ENCODE measurements at places on chromosomes 16 and 17.

DNA sequence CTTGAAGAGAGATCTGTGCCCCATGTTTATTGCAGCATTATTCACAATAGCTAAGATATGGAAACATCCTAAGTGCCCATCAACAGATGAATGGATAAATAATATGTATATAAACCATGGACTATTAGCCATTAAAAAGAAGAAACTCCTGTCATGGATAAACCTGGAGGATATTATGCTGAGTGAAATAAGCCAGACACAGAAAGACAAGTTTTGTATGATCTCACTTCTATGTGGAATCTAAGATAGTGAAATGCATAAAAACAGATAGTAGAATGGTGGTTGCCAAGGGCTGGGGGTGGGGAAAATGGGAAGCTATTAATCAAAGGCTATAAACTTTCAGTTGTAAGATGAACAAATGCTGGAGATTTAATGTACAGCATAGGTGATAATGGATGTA is 19.9 kb upstream of the HEATR6 start:
- no peak for DNase-seq

- no peak for DNase-seq
Measured at GRCh38 chr17:82367724-82368524, 3.6 kb upstream of the UTS2R start.

DNA sequence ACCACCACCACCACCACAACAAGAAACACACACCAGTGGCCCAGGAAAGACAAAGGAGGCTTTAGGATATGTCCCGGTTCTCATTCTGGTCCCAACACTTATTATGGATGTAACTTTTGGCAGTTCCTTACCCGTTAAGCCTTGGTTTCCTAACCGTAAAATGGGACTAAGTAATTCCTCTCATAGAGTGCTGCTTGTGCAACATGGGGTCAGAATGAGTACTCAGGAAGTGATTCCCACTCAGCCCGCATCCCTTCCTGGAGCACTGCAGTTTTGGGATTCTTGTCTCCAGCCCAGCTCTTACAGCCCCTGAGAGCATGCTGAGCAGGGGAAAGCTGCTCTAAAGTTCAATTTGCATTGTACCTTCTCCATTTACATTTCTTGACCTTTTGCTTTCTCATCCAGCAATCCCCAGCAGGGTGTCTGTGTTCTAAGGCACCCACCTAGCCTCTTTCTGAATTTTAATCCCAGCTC is 262.6 kb downstream of the PRKCA start:
- no peak for DNase-seq

GRCh38 chr16:85246473-85246872 is 134.2 kb upstream of the CIBAR2 start:
- DNase-seq, result no peak

- DNase-seq, result no peak
Measured at GRCh38 chr17:73394512-73395450, 83.0 kb upstream of the CDC42EP4 start.

- no peak for DNase-seq
Measured at GRCh38 chr17:15453246-15453645, 14.2 kb downstream of the CDRT4 start.

- DNase-seq, result no peak
Measured at GRCh38 chr17:17134957-17135333, 71.2 kb downstream of the PLD6 start.

DNA sequence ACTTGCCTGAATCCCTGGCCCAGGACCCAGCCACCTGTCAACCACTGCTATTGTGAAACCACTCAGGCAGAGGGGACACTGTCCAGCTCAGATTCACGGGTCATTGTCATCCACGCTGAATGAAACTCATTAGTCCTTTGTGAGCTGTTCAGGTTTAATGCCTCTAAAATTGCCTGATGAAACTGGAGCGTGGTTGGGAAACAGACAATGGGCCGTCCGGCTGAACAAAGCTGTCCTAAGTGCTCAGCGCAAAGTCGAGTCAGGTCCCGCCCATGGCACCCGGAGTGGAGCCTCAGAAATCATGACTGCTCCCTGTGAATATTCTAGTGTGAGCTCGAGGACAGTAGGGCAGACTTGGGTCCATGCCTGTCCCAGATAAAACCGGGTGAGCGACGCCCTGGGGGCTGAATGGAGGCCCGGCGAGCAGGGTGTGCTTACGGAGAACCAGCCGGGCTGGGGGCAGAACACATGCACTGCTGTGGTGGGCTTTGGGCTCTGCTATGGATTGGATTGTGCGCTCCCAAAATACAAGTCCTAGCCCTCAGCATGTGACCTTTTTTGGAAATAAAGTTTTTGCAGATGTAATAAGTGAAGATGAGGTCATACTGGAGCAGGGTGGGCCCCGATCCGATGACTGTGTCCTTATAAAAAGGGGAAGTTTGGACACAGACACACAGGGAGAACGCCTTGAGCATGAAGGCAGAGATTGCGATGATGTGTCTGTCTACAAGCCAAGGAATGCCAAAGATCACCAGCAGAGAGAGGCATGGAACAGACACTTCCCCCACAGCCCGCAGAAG is 12.9 kb upstream of the CMIP start:
- no peak for DNase-seq

DNA sequence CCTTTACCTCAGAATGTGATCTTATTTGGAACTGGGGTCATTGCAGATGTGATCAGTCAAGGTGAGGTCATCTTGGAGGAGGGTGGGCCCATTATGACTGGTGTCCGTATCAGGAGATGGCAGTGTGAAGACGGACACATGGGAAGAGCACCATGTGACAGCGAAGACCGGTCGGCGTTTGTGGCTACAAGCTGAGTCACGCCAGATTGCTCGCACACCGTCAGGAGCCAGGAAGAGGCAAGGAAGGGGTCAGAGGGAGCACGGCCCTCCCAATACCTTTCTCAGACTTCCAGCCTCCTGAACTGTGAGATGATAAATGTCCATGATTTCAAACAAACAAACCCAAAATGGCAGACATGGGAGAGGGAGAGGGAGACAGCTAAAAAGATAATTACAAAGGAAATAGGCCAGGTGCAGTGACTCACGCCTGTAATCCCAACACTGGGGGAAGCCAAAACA is 13.2 kb downstream of the STARD3 start:
- no peak for DNase-seq

GRCh38 chr16:87703071-87703470 is 62.7 kb downstream of the KLHDC4 start:
- no peak for DNase-seq

DNA sequence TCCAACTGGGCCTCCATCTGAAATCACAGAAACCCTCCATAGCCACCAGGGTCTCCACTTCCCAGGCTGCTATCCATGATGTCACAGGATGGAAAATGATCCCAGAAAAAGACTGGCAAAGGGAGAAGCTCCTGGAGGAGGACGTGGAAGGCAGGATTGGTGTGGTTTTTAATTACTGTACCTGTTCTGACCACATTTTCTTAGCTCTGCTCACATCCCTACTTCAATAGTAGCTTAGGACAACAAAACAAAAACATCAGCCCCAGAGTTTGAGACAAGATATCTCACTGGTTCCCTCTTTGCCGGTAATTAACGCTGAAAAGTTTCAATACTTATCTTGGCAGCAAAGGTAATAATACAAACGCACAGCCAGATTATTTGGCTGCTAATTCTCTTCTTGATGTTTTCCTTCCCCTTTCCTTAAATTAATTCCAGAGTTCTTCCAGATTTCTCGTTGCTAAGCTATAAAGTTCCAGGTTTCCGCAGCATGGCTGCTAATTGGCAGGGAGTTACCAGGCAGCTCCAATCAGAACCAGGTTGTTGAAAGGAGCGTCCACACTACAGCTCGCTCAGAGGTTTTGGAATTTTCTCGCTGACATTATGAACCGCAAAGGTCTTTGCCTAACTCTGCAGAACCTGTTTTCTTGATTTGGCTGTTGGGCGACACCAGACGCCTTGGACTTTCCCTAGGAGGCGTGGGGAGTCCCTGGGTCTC is 263.4 kb downstream of the MRTFB start:
- no peak for DNase-seq

- DNase-seq, result no peak
Measured at GRCh38 chr17:8799570-8800212, 526 bp upstream of the MFSD6L start.

- no peak for DNase-seq
Measured at GRCh38 chr16:77070683-77071082, 120.3 kb upstream of the MON1B start.

GRCh38 chr17:50660887-50661345 is 26.2 kb downstream of the ABCC3 start:
- no peak for DNase-seq

GRCh38 chr17:41549596-41550039 is 21.5 kb upstream of the KRT19 start:
- DNase-seq, result no peak

GRCh38 chr17:27559506-27560481 is 71.2 kb upstream of the LGALS9 start:
- DNase-seq, result no peak

- DNase-seq, result no peak
Measured at GRCh38 chr17:44793885-44794842, 35.4 kb downstream of the ADAM11 start.

GRCh38 chr16:67801241-67801640 is 5.1 kb downstream of the RANBP10 start:
- DNase-seq, result no peak

DNA sequence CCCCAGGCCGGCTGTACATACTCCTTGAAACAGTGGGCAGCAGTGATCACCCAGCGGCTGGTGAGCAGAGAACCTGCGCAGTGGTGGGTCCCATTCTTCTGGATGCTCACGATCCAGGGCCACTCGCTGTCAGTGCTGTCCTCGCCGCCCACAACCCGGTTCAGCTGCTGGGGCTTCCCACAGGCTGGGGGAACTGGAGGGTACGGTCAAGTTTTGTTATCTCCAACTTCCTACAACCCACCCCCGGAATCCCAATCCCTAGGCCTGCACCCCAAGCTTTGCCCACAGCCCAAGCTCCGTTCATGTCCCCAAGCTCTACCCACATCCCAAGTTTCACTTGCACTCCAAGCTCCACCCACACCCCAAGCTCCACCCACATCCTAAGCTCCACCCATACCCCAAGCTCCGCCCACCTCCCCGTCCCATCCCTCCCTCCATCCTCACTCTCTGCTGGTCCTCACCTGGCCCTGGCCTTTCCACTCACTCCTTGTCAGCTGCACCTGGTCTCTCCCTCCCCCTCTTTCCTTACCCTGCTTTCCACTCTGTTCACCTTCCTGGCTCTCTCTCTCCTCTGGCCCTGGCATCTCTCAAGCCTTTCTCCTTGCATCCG is 1.8 kb downstream of the PRSS22 start:
- DNase-seq, result no peak

DNA sequence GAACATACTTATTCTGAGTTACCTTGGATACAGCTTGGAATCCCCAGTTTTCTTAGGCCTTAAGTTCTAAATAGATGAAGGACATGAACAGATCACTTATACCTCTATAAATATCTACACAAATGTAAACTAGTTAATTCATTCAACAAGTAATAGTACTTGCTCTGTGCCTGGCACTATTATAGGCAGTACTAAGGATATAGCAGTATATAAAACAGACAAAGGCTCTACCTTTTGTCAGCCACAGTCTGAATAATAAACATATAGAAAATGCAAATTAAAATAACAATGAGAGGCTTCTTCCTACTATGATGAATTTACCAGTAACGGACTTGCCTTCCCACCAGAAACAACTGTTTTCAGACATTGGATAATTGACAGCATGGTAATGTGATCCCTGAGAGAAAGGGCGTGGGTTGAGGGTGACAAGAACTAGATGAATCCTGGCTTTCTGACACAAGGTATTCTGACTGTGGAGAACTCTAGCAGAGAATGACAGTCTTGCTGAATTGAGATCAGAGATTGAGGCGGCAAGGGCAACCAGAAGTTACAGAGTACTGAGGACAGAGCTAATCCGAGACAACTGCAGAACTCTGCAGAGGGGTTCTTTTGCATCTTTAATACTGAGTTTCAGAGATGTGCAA is 170.5 kb downstream of the TANC2 start:
- no peak for DNase-seq

DNA sequence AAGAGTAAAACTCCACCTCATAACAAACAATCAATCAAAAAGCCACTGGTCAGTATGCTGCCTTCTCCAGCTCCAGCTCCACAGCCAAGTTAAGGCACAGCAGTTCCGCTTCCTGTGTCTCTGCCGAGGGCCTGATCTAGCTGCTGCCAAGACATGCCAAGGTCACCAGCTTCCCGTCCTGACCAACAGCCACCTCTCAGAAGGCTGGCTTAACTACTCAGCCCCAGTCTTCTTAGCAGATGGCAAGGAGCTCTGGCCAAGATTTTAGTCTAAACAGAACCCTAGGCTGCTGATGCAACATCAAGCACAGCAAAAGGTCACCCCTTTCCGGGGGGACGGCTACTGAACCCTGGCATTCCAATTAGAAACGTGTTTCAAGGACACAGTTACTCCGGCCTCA is 17.7 kb upstream of the MNT start:
- DNase-seq, result no peak

DNA sequence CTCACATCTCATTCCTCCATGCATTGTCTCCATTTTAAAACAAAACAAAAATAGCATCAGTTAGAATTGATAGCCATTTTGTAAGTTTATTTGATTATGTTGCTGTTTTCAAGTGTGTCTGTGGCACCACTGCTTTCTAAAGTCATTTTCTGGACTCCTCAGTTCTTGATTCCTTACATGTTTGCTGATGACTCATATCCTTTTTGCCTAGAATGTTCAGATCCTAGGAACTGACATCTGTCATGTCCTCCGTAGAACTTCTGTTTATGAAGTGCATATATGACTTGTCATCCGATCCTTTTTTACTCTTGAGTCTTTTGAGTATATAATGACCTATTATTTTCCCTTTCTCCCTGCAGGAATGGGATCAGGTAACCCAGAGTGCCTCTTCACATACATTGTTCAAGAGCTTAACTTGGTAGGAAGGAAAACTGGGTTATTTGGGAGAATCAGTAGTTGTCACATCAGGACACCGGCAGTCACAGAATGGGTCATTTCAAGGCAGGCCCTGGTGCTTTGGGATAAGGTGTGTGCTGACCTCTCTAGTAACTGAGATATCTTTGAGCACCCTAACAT is 69.2 kb downstream of the MAP2K4 start:
- no peak for DNase-seq

DNA sequence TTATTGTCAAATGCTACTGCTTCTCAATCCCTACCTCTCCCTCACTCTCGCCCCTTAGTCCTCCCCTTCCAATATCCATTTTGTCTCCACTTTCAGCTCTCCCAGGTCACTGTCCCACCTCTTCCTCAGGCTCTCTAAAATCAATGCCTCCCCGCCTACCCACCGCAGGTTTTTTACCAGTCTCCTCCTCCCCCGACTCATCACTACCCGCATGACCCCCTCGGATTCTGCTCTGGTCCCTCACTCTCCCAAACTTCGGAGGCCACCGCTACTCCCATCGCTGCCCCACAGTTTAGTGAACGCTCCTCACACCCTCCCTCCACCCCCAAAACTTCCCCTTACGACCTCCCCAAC is 513 bp downstream of the CRLF3 start:
- no peak for DNase-seq

DNA sequence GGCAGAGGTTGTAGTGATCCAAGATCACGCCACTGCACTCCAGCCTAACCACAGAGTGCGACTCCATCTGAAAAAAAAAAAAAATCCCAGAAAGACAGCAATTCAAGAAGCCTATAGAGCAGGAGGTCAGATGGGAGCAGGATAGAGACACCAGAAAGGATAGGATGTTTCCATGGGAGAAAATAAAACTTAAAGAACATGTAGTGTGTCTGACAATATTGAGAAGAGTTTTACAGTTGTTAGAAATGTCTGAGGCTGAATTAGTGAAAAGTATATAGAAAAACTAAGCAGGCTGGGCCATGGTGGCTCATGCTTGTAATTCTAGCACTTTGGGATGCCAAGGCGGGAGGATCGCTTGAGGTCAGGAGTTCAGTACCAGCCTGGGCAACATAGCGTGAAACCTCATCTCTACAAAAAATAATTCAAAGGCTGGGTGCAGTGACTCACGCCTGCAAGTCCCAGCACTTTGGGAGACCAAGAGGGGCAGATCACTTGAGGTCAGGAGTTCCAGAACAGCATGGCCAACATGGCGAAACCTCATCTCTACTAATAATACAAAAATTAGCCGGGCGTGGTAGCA is 15.3 kb upstream of the TRIM37 start:
- no peak for DNase-seq

All from stimulated activated CD4-positive, alpha-beta T cell treated with anti-CD3 and anti-CD28 coated beads, Interleukin-15, amount 100 ng/mL, for 1 hour (primary cell).